ENCODE measurements at places on chromosomes 1 and 21.

- DNase-seq = no peak
These were observed 65.6 kb upstream of the SLC44A3 start for GRCh38 chr1:94754570-94754969.

DNA sequence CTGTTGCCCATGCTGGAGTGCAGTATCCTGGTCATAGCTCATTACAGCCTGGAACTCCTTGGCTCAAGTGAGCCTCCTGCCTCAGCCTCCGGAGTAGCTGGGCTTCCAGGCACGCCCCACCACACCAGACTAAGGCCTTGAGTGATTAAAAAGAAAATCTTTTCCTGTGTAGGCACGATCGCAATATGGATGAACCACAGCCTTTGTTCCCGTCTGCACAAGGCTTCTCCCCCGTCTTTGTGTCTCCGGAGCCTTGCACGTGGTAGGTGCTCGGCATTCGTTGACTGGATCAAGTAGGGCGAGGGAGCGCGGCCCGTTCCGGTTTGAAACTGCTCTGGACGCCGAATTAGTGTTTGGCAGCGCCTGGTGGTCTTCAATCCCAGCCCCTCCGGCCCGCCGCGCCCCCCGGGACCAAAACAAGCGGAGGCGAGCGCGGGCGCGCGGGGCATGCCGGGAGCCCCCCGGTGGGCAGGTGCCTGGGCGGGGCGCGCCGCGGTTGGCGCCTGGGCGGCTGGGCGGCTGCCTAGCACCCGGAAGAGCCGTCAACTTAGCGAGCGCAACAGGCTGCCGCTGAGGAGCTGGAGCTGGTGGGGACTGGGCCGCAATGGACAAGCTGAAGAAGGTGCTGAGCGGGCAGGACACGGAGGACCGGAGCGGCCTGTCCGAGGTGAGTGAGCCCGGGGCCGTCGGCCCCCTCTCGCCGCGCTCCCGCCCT, at the start of gene SFT2D2:
SFT2D2 (plus strand) TSS at position 529 of the 715 bp plus-strand sequence; CDS start at position 605, 76 bp downstream.
- DNase-seq = peak; percentile 67

GRCh38 chr1:18211764-18212163, 104.2 kb downstream of the IGSF21 start:
- no peak for DNase-seq

GRCh38 chr1:53655931-53656746, 82.8 kb downstream of the GLIS1 start:
- no peak for DNase-seq

DNA sequence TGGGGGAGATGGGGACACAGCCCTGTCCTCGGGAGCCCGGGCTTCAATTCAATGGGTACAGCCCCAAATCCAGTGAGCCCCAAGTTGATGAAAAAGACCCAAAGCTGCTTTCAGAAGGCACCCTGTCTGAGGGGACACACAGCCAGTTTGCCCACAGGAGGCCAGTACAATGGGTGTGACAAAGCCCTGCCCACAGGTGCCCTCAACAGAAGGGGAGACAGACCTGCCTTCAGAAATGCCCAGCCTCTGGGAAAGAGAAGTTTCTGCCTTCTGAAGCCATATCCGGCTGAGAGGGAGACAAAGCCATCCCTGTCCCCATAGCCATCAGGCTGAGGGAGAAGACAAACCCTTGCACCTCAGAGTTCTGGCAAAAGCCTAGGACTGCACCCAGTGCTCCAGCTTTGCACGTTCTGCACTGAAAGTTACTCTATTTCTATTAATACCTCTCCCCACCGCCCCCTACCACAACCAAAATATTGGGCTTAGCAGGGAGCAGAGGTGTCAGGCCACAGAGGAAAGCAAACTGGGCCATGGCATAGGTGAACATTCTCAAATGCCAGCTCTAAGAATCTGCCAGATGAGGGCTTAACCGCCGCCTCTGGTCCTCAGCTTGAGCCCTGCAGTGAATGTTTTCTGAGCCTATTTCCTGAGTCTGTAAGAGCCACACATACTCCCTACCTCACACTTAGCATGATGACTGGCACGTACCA, 18.0 kb upstream of the PTAFR start:
- no peak for DNase-seq

DNA sequence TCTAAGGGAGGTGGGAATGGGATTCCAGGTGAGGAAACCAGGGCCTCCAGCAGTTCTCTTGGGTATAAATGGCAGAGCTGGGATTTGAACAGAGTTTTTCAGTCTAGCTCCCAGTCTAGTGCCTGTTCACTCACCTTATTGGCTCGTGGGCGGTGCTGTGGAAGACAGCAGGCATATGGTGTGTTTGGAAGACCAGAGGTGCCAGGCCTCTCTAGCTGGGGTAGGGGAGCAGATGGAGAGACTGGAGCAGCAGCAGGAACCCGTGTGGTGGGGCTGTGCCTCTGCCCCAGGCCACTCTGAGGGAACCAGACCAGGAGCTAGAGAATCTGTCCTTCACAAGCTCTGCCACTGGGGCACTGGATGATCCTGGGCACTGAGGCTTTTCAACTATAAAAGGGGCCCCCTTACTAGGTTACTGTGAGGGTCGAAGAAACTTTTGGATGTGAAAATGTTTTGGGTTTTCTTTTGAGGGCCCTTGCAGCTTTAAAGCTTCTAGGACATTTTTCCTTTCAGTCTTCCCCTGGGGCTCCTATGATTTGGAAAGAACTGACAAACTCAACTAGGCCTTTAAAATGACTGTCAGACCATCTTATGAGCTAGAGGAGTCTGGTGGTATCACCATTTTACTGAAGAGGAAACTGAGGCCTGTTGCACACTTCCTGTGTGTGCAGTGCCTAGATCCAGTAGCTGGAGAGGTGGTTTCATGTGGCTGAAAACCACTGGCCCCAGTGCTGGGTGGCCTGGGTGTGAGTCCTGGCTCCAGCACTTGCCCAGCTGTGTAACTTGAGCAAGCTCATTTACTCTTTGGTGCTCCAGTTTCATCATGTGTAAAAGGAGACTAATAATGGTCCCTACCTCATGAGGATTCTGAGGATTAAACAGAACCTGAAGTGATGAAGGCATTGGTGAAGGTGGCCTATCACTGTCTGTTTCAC, 6.1 kb downstream of the DMRTB1 start:
- no peak for DNase-seq

- DNase-seq = no peak
These were observed 285.8 kb upstream of the NEGR1 start for GRCh38 chr1:72568113-72568512.

- DNase-seq = no peak
These were observed 14.1 kb downstream of the VANGL1 start for GRCh38 chr1:115655916-115656315.

- no peak for DNase-seq
These were observed 102.2 kb downstream of the COL24A1 start for GRCh38 chr1:86054396-86054795.

GRCh38 chr1:81874461-81874860, 73.7 kb downstream of the ADGRL2 start:
- no peak for DNase-seq

GRCh38 chr1:73953186-73953585, 244.8 kb downstream of the LRRIQ3 start:
- DNase-seq = no peak

DNA sequence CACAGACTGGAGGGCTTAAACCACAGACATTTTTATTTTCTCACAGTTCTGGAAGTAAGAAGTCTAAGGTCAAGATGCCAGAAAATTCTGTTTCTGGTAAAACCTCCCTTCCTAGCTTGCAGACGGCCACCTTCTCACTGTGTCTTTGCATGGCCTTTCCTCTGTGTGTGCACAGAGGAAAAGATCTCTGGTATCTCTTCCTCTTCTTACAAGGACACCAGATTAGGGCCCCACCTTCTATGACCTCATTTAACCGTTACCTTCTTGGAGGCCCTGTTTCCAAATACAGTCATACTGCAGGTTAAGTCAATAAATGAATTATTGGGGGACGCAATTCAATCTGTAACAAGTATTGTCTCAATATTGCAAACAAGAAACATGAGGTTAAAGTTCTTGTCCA, 63.0 kb upstream of the PRDX6 start:
- DNase-seq = no peak

DNA sequence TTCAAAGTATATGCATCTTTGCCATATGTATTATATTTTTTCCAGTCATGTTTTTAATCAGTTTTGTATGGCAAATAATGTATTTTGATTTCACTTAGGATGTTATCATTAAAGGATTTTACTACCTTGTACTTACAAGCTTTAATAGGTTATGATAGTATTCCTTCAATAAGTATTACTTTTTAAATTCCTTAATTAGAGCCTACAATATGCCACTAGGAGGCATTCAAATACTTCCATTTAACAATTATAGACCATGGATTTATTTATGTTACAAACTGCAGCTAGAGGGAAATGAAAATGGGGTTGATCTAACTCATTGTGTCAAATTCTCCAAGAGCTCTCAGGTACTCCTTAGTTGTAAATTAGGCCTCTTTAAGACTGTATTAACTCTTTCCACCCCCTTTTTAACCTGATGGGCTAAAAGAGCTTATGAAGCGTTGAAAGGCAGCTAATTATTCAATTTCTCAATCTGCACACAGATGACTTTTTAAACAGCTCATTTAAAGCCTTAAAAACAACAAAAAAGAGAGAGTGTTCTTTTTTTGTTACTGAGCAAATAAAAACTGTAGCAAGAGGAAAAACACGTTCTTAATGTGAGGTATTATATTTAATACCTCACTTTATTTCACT, 156.2 kb downstream of the DENND1B start:
- no peak for DNase-seq

DNA sequence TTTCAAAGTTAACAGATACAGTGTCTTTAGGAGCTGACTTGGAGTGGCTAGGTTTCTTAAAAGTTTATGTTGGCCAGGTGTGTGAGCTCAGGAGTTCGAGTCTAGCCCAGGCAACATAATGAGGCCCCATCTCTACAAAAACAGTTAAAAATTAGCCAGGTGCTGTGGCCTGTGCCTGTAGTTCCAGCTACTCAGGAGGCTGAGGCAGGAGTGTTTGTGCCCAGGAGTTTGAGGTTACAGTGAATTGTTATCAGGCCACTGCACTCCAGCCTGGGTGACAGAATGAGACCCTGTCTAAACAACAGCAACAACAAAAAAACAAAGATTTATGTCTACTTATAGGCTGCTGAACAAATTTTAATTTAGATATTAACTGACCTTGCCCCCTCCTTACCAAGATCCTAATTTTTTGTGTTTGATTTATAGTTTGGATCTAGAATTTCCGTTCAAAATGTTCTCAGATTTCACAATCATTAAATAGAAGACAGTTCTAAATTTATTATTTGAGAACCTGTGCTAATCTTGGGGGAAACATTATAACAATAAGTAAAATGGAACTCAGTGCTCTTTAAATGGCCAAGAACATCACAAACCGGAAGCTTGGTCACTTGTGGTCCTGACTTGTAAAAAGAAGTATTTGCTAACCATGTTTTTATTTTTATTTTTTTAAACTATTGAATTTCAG, 67.8 kb downstream of the POU2F1 start:
- no peak for DNase-seq

GRCh38 chr1:3431266-3431665, 23.2 kb upstream of the ARHGEF16 start:
- no peak for DNase-seq

DNA sequence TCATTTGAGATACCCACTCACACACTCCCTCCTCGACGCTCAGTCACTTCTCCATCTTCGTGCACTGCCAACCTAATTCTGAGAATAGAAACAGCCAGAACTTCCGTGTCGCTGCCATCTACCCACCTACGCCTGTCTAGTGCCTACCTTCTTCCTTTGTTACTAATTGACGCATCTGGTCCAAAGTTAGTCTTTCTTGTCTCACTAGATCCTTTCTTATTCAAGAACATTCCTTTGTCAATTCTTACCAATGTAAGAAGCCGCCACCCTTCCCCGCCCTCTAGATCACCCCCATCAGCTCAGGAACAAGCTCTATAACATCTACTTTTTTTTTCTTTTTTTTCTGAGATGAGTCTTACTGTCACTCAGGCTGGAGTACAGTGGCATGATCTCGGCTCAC, 3.7 kb downstream of the PADI6 start:
- DNase-seq = no peak

DNA sequence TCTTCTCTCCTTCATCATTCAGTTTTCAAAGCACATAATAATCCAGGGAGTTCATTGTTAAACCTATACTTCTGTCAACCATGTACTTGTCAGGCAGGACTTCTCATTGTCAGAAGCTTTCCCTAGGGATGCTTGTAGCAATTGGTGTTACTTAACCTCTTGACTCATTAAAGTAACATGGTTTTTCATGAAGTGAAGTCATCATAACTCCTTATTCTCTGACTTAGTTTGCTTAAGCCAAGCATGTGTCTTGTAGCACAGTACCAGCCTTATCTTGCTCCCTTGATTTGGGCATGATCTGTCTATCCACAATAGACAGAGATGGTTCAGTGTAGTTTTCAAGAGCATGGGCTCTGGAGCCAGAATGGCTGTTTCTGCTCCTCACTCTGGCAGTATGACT, 45.3 kb downstream of the LRIG2 start:
- DNase-seq = no peak

GRCh38 chr1:27136236-27136551, 18.7 kb downstream of the SLC9A1 start:
- DNase-seq = no peak

GRCh38 chr1:16013220-16013907, 4.5 kb downstream of the HSPB7 start:
- peak; percentile 51 for DNase-seq

DNA sequence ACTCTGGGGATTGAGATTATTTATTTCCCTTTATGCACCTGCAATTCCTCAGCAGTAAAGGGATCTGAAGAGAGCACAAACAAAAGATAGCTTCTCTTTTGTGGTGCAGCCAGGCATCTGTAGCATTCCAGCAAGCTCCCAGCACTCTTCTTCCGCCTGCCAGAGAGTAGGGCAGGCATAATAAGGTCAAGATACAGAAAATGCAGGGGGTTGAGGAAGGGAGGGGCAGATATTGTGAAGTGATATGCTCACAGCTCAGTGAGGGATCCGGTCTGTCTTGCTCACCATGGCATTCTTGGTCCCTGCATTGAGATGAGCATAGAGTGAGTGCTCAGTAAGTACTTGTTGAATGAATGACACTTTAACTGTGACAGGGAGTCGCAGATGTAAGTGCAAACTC, 23.9 kb downstream of the FASLG start:
- DNase-seq = no peak

DNA sequence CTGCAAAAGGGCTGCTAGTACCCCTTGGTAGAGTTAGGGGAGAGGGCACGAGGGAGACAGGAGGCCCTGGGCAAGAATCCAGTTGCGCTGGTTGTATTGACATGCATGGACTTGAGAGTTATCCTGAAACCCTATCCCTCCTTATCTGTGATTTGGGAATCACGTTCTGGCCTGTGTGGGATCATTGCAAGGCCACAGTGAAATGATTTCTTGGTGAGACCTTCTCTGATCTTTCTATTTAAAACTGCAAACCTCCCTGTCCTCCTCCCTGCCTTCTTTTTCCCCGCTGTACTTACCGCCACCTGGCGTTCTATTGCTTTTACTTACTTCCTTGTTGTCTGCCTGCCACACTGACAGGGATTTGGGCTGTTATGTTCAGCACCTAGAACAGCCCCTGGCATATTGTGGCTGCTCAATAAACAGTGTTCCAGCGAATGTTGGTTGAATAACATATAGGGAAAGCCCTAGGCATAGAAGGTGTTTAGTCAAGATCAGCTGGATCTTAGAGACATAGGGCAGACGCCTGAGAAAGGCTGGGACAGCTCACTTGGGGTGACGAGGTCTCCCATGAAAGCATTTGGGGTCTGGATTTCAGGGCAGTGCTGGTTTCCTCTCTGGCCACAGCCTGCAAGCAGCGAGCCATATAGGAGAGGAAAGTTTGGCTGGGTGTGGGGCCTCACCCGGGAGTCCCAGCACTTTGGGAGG, 25.6 kb downstream of the ALPL start:
- no peak for DNase-seq
